MM.1S (cell line): ENCODE measurements at places on chromosomes 1 and 21.

- no peak for DNase-seq
These were observed 50.9 kb downstream of the RUNX1 start for GRCh38 chr21:34998176-34998575.

DNA sequence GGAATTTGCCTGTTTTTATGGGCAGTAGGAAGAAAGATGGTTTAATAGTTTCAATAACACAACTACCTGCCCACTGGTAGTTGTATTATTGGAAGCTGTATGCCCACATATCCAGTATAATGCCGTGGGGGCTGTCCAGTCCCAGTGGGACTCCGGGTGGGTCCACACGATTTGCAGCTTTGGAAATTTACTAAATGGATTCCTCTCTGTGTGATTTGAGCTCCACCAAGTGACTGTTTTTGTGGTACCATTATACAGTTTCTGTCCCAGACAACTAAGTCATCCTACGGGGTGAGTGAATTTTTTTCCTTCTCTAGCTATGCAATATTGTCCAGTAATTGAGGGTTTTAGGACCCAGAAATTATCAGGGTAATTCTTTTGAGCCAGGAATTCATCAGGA, 86.8 kb downstream of the PLA2G4A start:
- no peak for DNase-seq

- no peak for DNase-seq
These were observed 13.3 kb upstream of the THEMIS2 start for GRCh38 chr1:27858949-27859576.

- no peak for DNase-seq
These were observed 38.3 kb upstream of the MAP10 start for GRCh38 chr1:232766904-232767303.

GRCh38 chr1:101325144-101325543, 88.3 kb downstream of the S1PR1 start:
- no peak for DNase-seq

GRCh38 chr1:98949166-98949565, 55.5 kb downstream of the PLPPR5 start:
- DNase-seq: no peak

DNA sequence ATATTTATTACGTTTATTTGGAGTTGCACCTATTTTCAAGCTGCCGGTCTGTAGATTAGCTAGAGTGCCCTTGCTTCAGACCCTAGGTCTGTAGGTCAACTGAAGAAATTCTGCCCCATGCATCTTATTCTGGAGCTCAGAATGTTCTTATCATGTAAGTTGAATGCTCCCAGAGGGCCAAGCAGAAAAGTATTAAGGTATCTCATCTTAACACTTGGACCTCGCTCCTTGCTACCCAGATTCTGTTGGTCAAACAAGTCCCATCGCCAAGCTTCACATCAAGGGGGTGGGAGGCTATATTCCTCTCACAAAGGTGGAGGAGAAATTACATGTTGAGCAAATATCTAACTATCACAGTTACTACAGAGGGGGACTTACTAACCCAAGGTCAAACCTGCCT, 187.7 kb downstream of the C1orf94 start:
- DNase-seq: no peak

GRCh38 chr1:78340006-78340405, 150.8 kb upstream of the PTGFR start:
- no peak for DNase-seq

GRCh38 chr1:94866164-94866807, 46.1 kb downstream of the SLC44A3 start:
- DNase-seq: no peak

- no peak for DNase-seq
These were observed 178.8 kb downstream of the NRIP1 start for GRCh38 chr21:14886001-14886400.

DNA sequence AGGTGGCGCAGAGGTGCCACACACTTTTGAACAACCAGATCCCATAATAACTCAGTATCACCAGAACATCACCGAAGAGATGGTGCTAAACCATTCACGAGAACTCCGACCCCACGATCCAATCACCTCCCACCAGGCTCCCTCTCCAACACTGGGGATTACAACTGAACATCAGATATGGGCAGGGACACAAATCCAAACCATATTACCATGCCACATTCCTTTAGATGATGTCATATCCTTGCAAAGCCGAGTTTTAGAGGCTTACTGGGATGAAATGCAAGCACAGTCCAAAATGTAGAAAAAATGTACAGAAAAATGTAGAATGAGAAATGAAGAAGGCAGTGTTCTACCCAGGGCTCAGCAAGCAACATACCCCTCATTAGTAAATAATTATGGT, 64.7 kb downstream of the SGIP1 start:
- no peak for DNase-seq

- DNase-seq: no peak
These were observed 25.9 kb downstream of the HSD3B2 start for GRCh38 chr1:119440721-119441307.
